ENCODE measurements at places on chromosomes 2 and 18.

GRCh38 chr2:218896501-218897393 lies 16.1 kb downstream of the WNT10A start:
- DNase-seq, result no peak

- peak; percentile 70 for DNase-seq
Measured at GRCh38 chr2:84395820-84396219, 63.3 kb downstream of the SUCLG1 start.

- DNase-seq, result no peak
Measured at GRCh38 chr2:238406221-238406997, 20.3 kb upstream of the ASB1 start.

DNA sequence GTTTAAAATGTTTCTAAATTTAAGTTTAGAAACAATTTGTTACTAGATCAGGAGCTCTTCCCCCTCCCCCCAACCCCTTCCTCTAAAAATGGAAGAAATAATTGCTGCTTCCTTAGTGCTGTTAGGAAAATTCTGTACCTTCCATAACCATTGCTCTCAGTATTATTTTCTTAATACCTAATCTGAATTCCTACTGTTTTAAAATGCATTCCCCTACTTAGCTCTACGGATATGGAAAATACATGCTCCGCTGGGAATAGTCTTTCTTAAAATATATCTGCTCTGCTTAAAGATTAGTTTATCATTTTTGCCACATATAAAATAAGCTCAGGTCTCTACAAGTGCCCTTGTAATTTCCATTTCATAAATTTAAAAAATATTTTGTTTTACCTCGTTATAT lies 215.2 kb downstream of the TGIF1 start:
- DNase-seq, result no peak

GRCh38 chr2:85839461-85839860 lies 49.3 kb downstream of the ST3GAL5 start:
- no peak for DNase-seq

- DNase-seq, result no peak
Measured at GRCh38 chr18:75199327-75199726, 9.6 kb downstream of the PTGR3 start.

DNA sequence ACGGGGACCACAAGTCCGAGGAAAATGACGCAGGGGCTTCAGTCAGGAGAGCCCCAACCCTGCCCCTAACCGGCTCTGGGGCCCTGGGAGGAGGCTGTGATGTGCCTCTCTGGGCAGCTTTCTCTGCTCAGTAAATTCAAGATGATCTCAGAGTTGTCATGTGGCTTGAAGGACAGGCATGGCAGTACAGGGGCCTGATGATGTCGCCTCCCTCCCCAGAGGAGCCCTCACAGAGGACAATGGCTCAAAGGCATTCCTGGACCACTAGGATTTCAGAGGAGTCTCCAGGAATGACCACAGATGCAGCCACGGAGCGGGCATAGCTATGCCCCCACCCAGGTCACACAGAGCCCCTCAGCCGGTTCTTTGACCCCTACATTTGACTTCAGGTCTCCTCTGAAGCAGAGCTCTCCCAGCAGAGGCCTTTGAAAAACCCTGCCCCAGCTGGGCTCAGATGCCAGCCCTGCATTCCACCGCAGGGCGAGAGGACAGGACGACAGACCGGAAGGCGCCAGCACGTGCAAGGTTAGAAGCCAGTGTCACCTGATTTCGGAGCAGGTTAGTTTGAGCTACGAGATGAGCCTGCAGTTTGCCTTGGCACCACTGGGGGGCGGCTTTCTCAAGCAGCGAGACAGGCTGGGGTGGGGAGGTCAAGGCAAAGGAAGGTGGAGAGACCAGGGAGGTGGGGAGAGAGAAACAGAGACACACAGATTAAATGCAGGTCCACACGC lies 39.2 kb downstream of the BIN1 start:
- DNase-seq, result no peak

- DNase-seq, result no peak
Measured at GRCh38 chr2:15788830-15789229, 151.5 kb upstream of the MYCN start.

DNA sequence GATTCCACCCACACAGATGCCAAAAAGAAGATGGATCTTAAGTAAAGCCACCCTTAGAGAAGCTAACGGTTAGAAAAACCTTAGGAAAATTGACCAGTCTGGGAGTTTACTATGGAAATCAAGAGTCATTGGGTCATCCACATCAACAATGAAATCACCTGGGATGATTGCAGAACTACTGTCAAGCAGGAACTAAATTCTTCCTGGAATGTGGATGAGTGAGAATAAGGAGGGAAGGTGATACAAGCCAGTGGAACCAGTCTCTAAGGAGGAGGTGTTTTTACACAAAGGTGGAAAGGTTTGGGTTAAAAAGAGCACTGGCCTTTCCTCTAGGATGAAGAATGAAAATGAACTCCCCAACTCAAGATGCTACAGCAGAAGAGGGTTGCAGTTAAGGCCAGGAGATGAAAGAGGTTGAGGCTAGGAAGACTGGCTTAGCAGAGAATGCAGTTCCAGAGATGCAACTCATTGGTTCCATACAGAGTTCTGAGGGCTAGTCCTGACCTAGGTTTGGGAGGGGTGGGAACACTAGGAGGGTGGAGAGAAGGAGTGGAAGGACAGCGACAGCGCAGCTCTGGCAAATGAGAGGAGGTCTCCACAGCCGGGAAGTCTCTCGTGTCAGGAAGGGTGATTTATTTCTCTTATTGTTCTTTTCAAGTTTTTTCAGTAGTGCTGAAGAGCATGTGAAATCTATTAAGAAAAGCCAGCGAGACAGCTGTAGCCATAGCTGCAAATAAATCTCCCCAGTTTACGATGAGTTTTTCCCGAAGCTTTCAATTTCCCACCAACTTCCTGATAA lies 27.7 kb upstream of the KDM3A start:
- no peak for DNase-seq

DNA sequence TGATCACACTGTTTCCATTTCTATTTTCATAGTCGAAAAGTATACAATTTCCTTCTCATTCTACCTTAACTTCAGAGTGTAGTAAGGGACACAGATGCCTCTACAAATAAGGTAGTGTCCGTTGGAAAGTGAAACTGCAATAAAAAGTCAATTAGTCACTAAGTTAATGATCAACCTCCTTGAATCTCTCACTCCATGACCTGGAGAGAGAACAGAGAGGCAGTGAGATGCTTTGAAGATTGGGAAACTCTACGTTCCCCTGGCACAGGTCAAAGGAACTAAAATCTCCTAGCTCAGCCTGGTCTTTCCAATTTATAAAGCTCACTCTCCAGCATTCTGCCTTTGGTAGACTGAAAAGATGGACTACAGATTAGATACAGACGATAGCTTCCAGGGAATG lies 153.8 kb upstream of the ACAA2 start:
- DNase-seq, result no peak

DNA sequence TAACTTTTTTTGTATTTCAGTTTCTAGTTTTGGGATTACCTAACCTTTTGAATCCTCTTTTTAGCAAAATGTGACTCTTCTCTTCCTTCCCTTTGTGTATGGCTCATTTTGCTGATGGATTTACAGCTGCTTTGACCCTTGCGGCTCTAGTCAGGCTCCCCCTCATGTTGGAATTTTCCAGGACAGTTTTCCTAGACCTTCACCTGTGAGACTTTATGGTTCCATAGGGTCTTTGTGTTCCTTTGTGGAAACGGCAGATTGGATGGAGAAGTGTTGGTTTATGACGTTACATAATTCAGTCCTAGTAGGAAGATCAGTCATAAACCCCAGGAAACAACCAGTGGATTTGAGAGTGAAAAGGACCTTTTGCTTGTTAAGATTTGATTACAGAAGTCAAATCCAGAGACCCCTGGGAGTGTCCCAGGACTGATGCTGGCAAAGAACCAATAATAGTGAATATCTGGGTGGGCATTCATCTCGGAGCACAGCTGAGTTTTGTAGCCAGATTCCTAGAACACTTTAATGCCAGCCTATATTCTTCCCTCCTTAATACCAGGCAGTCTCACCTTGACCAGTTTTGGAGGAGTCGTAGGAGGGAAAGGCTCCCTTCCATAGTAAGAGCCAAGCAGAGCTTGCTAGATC lies 42.7 kb downstream of the SOCS6 start:
- DNase-seq, result no peak

DNA sequence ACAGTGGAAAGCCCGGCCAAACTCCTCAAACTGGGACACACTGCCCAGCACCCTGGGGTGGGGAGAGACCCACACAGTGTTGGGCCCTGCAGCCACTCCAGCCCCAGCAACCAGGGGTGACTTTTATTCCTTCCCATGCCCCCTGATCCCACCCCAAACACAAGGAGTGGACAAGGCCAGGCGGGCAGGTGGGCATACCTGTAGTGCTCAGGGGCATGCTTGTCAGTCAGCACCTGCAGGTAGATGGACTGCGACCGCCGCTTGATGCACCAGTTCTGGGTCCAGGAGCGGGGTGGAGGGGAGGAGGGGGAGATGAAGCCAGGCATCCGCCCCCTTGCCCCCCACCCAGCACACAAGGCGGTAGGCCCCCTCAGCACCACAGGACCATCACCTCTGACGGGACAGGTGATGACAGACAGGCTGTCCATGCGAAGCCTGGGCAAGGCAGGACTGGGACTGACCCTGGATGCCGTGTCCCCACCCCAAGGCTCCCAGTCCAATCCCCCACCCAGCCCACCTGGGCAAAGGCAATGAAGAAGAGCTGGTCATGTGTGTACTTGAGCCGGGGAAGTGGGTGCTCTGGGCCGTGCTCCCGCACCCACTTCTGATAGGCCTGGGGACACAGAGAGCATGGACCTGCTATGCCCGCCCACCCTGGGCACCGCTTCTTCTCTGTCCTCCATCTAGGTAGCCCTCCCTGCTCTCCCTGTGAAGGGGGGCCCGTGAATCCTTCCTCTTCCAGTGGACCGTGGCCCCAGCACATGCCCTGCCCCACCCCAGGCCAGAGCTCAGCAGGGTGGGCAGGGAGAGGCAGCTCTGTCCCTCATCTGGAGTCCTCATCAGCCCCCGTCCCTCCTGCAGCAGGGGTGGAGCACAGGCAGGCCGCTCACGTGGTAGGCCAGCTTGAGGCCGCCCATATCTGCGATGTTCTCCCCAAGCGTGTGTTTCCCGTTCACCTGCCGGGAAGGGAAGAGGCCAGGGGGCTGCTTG lies 7.1 kb downstream of the ECEL1 start:
- no peak for DNase-seq

DNA sequence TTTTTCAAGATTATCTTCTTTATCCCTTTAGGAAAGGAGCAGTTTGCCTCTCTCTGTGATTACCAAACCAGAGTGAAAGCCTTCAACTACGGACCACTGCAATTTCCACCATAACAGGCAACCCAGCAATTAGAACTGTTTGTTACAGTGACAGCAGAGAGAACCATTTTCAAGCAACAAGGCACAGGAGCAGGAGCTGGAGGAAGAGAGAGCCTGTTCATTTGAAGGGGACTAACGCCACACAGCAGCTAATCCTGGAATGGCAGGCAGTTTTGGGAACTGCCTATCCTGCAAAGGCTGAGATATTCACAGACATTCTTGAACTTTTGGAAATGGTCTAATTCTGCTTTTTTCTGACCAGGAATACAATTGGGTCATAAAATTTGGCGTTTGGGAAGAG lies 1541.9 kb upstream of the PIK3C3 start:
- peak; percentile 23 for DNase-seq

DNA sequence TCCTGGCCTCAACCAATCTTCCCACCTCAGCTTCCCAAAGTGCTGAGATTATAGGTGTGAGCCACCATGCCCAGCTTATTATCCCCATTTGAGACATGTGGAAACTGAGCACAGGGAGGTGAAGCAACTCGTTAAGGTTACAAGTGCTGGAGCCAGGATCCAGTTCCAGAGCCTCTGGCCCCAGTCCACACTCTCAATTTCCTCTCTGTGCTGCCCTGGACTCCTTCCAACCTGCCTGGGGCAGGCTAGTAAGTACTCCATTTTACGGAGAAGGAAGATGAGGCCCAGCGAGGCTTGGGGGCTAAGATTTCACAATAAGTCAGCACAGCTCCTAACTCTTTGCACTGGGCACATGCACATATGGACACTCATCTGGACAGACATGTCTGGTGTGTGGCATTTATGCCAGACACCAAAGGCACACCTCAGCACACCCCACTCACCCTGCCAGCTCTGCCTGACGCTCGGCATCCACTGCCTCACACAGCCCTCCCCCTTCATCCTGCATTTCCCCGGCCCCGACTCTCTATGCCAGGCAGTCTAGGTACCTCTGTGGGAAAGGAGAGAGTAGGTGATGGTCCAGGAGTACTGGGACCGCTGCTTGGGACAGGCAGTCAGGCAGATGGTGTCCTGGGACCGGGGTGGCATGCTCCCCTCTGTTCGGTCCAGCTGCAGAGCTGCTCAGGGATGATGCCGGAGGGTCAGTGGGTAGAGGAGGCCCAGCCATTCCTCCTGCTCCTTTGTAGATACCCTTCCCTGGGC lies 20.5 kb downstream of the CFAP65 start:
- DNase-seq, result no peak

Measured in GM04504 (cell line).